ENCODE measurements at places on chromosomes 11 and 22.

- no peak for DNase-seq
These were observed 266.4 kb downstream of the KCNA4 start for GRCh38 chr11:29750392-29750791.

- no peak for DNase-seq
These were observed 15.6 kb upstream of the ARHGAP8 start for GRCh38 chr22:44736581-44737405.

- no peak for DNase-seq
These were observed 32.2 kb upstream of the LYVE1 start for GRCh38 chr11:10600570-10601248.

GRCh38 chr22:47160781-47161520 lies 398.5 kb downstream of the TBC1D22A start:
- no peak for DNase-seq
